ENCODE measurements at places on chromosomes 12 and 14. TPM values are rescaled to one million over a fixed set of nuclear protein-coding genes. Genes with fewer than 3 reads are reported as not detected.

GRCh38 chr14:75554482-75554881 is 23.9 kb upstream of the FLVCR2 start:
- DNase-seq, result no peak
- H3K27me3 ChIP-seq, result no peaks in the 10 kb centered on the region
- peaks cover 4% of the 10 kb centered on the region for H3K4me1 ChIP-seq
- H3K36me3 ChIP-seq, result no peaks in the 10 kb centered on the region
- H3K27ac ChIP-seq, result no peak overlapping the region

GRCh38 chr14:105366386-105367074 is 31.8 kb upstream of the TEX22 start:
- no peak overlapping the region for H3K27ac ChIP-seq
- no peaks in the 10 kb centered on the region for H3K36me3 ChIP-seq
- H3K4me3 ChIP-seq, result no peak overlapping the region
- H3K27me3 ChIP-seq, result no peaks in the 10 kb centered on the region

GRCh38 chr14:51014086-51014485 is 69.8 kb upstream of the PYGL start:
- DNase-seq, result no peak

GRCh38 chr14:59425322-59425935 is 39.8 kb downstream of the GPR135 start:
- H3K4me3 ChIP-seq, result no peak overlapping the region
- H3K4me1 ChIP-seq, result no peaks in the 10 kb centered on the region
- H3K27me3 ChIP-seq, result no peaks in the 10 kb centered on the region

GRCh38 chr14:92586963-92587699 is 73.5 kb downstream of the RIN3 start:
- no peaks in the 10 kb centered on the region for H3K27me3 ChIP-seq
- peaks cover 80% of the 10 kb centered on the region for H3K36me3 ChIP-seq
- H3K4me3 ChIP-seq, result peak overlapping the region; percentile 63
- peak overlapping the region; percentile 98 for H3K27ac ChIP-seq
- H3K4me1 ChIP-seq, result peaks cover 92% of the 10 kb centered on the region

GRCh38 chr14:34038358-34039057 is 87.6 kb upstream of the EGLN3 start:
- no peak overlapping the region for H3K27ac ChIP-seq
- no peak for DNase-seq
- H3K27me3 ChIP-seq, result peaks cover 3% of the 10 kb centered on the region
- no peak overlapping the region for H3K4me3 ChIP-seq
- no peaks in the 10 kb centered on the region for H3K36me3 ChIP-seq
- peaks cover 4% of the 10 kb centered on the region for H3K4me1 ChIP-seq

GRCh38 chr12:167959-168600 is 45.9 kb downstream of the SLC6A12 start:
- H3K4me3 ChIP-seq, result no peak overlapping the region
- no peaks in the 10 kb centered on the region for H3K36me3 ChIP-seq
- peaks cover 4% of the 10 kb centered on the region for H3K27me3 ChIP-seq
- H3K27ac ChIP-seq, result no peak overlapping the region

The MIP gene
- total RNA-seq, result not detected

The PSME2 gene
- 558 TPM for total RNA-seq

The MYH6 gene
- not detected for total RNA-seq

The ADAMTS20 gene
- total RNA-seq, result not detected

The PTPN11 gene
- 172 TPM for total RNA-seq

The LRP1-AS gene
- total RNA-seq, result not detected

The SLC24A4 gene
- 0.08 TPM for total RNA-seq

The ACRBP gene
- 1.2 TPM for total RNA-seq

The KRT82 gene
- not detected for total RNA-seq

The BIN2 gene
- total RNA-seq, result 32.0 TPM

The MOK gene
- total RNA-seq, result 6.5 TPM

The ANKS1B gene
- not detected for total RNA-seq

The BCDIN3D gene
- 4.3 TPM for total RNA-seq

The CFAP54 gene
- 0.52 TPM for total RNA-seq

The JPH4 gene
- 0.72 TPM for total RNA-seq

Data from activated naive CD8-positive, alpha-beta T cell treated with anti-CD3 and anti-CD28 coated beads for 36 hours (primary cell).